ENCODE measurements at places on chromosomes 13 and 19. TPM values are rescaled to one million over a fixed set of nuclear protein-coding genes. Genes with fewer than 3 reads are reported as not detected.

DNA sequence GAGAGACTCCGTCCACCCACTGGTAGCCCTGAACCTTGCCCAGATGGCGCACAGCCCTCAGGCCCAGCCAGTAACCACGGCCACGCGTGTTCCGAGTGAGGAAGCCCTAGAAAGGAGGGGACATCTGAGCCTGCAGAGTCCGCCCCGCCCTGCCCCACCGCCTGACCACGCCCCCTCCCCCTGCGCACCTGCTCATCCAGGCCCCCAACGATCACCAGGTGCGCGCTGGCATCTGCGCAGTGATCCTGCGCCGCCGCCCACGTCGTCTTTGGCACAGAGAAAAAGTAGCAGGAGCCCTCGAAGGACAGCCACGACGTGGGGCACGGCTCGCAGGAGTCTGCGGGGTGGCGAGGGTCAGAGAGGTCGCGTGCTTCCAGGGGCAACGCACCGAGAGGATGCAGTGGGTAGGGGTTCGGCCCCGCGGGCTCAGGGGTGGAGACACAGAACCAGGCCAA lies 2.1 kb downstream of the CLEC4G start:
- no peak for DNase-seq

GRCh38 chr13:72763411-72763810 lies 18.3 kb downstream of the DIS3 start:
- DNase-seq, result no peak

DNA sequence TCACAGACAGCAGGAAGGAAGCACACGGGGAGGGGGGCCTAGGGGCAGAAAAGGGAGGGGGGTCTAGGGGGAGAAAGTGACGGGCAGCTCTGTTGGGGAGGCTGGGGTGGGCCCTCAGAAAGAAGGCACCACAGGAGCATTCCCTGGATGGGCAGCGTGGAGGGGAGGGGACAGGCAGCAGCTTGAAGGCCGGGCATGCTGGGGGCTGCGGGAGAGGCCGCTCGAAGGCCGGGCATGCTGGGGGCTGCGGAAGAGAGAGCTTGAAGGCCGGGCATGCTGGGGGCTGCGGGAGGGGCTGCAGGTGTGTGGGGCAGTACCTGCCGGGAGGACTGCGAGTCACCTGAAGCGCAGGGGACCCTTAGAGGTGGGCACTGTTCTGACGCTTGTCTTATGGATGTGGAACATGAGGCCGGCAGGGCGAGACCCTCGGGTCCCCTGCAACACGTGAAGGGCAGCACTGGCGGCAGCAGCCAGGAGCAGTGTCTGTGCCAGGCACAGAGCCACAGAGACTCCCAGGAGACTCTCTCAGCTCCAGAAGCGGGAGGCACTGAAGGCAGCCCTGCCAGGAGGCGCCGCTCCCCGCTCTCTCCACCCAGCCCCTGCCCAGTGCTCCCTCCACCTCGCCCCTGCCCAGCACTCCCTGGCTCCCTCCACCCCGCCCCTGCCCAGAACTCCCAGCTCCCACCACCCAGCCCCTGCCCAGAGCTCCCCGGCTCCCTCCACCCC lies 13.3 kb downstream of the ZNF787 start:
- DNase-seq, result no peak

GRCh38 chr19:17370026-17370587 lies 7.0 kb downstream of the PLVAP start:
- no peak for DNase-seq

GRCh38 chr13:46535825-46536224 lies 17.1 kb upstream of the LRCH1 start:
- no peak for DNase-seq

GRCh38 chr13:71801781-71802180 lies 65.2 kb downstream of the DACH1 start:
- DNase-seq, result no peak

- DNase-seq, result peak; percentile 15
Measured at GRCh38 chr19:47075179-47075810, 26.9 kb upstream of the TMEM160 start.

- DNase-seq, result no peak
Measured at GRCh38 chr19:38693380-38694223, 46.2 kb downstream of the ACTN4 start.

- no peak for DNase-seq
Measured at GRCh38 chr13:113835461-113836270, 28.2 kb downstream of the GAS6 start.

- DNase-seq, result peak; percentile 27
Measured at GRCh38 chr19:35011091-35011689, 11.1 kb downstream of the GRAMD1A start.

DNA sequence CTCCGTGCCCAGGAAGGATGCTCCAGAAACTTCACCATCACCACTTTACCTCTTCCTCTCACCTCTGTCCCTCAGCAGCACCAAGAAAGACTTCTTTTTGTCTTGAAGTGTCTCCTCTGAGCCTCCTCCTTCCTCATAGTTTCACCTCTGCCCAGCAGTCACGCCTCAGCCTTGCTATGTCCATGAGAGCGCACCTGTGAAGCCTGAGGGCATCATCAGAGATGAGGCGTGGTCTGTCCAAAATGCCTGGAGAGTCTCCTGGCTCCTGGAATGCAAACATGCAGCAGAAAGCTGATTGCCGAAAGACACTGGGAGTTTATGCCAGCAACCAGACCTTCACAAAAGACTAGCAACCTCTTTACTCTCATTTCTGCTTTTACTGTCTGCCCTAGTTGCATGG lies 336.6 kb downstream of the TEX29 start:
- DNase-seq, result no peak

GRCh38 chr19:15874821-15875474 lies 22.9 kb downstream of the CYP4F2 start:
- no peak for DNase-seq

- DNase-seq, result no peak
Measured at GRCh38 chr19:53962887-53963431, at the start of gene CACNG8. Gene CACNG8, plus strand, starts transcription at chr19:53962937.

DNA sequence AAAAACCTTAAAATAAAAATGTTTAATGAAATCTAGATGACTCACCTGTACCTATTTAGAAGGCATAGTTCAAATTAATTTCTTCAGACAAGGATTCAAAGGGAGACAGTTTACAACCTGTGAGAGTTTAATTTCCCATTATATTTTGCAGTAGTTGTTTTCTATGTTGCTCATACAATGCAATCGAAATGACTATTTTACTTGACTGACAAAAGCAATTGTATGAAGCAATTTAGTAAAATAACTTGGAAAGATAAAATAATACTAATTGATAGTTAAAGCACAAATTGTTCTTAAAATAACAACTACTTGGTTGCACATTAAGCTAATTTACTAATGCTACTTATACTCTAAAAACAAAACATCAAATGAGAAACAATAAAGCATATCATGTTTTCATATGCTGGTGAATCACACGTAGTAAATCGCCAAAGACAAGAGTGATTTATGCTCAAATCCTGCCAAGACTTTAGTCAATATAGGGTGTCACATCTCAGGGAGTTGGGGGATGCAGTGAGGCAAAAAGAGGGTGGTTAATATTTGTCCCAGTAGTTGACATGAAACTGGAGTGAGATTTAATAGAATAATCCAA lies 6.4 kb downstream of the DACH1 start:
- no peak for DNase-seq

DNA sequence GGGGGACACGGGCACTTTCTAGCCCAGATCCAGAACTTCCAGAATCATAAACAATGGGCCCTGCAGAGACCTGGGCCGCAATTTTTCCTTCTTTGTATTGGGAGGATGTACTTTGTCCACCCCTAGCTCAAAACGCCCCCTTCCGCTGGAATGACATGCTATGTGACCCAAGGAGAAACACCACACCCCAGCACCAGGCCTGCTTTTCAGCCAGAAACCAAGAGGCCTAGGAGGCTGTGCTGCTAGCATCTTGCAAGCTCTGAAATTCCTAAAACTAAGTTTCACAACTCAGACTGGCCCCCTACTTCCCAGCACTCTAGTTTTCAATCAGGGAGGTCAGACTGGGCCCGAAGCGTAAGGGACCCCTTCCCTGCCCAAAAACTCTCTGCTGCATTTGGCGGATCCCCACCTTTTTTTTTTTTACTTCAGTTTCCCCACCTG lies 538 bp downstream of the LSM4 start:
- DNase-seq, result no peak

GRCh38 chr13:40503966-40504591 lies 162.4 kb downstream of the FOXO1 start:
- DNase-seq, result peak; percentile 28

GRCh38 chr13:67133476-67133875 lies 96.7 kb downstream of the PCDH9 start:
- no peak for DNase-seq

DNA sequence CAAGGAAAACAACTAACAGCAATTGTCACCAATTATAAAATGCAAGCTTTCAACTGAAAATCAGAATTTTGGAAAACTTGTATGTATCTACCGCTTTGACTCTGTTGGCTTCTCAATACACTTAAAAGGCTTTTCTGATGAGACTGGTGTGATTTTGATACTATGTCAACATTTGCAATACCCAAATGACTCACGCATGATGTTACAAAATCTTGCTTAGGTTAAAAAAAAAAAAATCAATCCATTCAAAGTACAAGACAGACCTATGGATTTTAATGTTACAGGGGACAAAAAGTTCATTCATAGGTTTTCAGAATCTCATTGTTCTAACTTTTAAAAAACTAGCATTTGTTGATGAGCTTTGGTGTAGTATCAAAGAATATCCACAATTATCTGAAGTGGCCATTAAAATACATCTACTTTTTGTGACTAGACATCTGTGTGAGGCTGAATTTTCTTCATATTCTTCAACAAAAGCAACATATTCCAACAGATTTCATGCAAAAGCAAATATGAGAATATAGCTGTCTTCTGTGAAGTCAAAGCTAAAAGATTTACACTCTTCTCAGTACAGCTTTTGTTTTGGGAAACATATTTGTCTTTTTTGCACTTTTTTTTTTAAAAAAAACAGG lies 10.7 kb downstream of the ELF1 start:
- no peak for DNase-seq

GRCh38 chr13:48994706-48995105 lies 19.0 kb downstream of the FNDC3A start:
- DNase-seq, result no peak

GRCh38 chr13:50379584-50379983 lies 364.3 kb downstream of the KCNRG start:
- no peak for DNase-seq

GRCh38 chr13:45472171-45472705 lies 7.5 kb downstream of the COG3 start:
- no peak for DNase-seq

GRCh38 chr13:31686670-31687425 lies 52.5 kb upstream of the RXFP2 start:
- no peak for DNase-seq

- no peak for DNase-seq
Measured at GRCh38 chr19:38900743-38901190, 998 bp downstream of the NFKBIB start.

GRCh38 chr13:107266657-107267056 lies 698.7 kb upstream of the ARGLU1 start:
- DNase-seq, result no peak

DNA sequence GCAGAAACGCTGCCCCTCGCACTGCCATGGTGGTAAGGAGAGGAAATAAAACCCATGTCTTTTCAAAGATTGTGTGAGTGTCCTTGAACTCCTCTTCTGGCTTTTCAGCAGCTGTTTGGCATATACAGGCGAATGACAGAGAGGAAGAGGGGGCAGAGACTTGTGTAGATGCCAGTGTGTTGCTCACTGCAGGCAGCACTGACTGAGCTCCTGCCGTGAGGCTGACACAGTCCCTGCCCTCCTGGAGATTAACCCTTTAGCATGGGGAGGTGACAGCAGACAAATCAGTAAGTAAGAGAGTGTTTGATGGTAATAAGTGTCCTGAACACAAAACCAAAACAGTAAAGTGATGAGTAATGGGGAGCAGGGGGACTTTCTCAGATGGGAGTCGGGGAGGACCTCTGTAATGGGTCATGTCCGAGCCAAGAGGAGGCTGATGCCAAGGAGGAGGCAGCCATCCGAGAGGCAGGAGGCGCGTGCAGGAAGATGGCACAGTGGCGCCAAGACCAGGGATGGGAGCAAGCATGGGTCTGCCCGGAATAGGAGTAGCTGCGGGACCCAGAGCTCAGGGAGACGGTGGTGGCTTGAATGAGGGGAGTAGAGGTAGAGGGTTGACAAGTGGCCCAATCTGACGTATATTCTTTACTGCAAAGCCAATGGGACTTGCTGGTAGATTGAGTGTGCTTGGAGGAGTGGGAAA lies 182.2 kb downstream of the FOXO1 start:
- peak; percentile 31 for DNase-seq

GRCh38 chr13:45198924-45199323 lies 1.9 kb downstream of the KCTD4 start:
- DNase-seq, result no peak

DNA sequence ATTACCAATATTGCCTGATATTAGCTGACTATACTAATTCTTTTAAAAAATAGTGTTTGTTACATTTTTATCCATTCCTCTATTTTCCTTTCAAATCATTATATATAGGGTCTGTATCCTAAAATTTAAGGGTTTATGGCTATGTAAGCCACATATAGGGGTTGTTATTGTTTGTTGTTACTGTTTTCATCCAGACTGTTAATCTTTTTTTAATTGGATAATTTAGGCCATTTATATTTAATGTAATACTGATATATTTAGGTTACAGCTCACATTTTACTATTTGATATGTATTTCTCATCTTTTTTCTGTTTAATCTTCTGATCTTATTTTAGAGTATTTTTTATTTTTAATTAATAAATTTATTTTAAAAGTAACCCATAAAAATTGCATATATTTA lies 487.1 kb upstream of the SGCG start:
- no peak for DNase-seq

GRCh38 chr13:71325556-71325955 lies 541.4 kb downstream of the DACH1 start:
- no peak for DNase-seq

GRCh38 chr13:35930665-35931631 lies 200.2 kb downstream of the DCLK1 start:
- no peak for DNase-seq

- no peak for DNase-seq
Measured at GRCh38 chr13:82822935-82823334, 1059.3 kb downstream of the SLITRK1 start.

GRCh38 chr13:105997581-105998550 lies 537.6 kb downstream of the EFNB2 start:
- no peak for DNase-seq

GRCh38 chr19:22427547-22427946 lies 5.4 kb upstream of the ZNF98 start:
- no peak for DNase-seq

- DNase-seq, result peak; percentile 36
Measured at GRCh38 chr13:46698910-46699460, 98.0 kb downstream of the ESD start.

The ZNF443 gene
- total RNA-seq, result 4.3 TPM

The TMEM238 gene
- 9.3 TPM for total RNA-seq

The GARIN5A gene
- 2.1 TPM for total RNA-seq

The CLC gene
- not detected for total RNA-seq

The ZNF708 gene
- 4.4 TPM for total RNA-seq

The CPB2 gene
- total RNA-seq, result 0.23 TPM
